ENCODE measurements at places on chromosomes 3 and 15.

GRCh38 chr3:188152660-188153436 lies 1.1 kb upstream of the LPP start:
- DNase-seq: no peak

DNA sequence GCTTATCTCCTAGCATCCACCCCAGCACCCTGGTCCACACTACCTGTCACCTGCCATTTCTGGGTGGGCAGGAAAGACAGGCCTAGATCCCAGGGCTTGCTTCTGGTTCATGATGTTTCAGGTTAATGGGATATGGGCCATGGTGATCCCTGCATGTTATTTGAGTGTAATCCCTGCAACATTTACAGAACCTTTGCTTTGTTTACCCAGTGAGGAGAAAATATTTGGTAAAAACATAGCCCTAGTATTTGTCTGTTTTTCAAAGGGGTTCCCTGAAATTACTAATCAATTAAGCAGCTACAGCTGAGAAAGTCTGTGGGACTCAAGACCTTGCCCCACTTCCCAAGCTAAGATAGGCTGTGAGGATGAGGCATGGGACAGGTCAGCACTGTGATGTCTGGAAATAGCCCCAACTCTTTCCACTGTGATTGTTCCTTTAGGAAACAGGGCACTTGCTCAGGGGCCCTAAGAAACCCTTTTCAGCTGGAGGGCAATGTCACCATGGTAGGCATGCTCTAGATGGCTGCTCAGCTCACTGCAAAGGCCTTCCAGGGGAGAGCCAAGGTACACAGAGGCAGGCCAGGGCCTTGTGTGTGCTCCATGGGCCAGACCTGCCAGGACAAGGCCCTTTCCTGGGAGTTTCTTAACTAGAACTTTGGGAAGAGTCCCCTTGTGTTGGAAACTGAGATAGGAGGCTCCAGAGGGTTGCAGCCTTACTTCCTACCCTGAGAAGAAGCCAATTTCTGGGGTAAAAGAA lies 11.1 kb downstream of the TRANK1 start:
- DNase-seq: no peak

DNA sequence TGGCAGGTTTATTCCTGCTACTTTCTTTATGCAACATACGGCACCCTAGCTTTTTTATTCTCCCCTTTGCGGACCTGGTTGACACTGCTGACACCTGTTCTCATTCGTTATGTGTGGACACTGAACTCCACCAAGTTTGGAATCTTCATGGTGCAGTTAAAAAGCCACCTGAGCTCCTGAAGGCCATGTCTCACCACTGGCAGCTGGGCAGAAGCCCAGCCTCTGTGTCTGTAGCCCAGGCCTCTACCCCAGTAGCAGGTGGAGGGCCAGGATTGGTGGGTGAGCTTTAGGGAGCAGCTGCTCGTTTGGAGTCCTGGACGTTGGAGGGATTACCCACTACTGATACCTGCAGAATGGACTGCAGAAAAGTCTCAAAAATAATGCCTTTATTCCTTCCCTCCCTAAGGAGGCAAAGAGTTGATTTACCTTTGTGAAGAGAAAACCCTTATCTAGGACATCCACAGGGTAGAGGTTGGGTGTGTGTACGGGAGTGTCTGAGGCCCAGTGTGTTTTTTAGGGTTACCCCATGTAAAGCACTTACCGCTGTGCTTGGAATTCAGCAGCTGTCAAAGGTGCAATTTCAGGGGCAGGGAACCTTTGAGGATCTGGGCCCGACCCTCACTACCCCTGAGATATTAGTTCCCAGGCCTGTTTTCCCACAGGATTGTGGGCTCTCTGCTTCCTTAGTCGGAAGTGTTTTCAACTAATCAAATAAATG lies 637 bp upstream of the CCNDBP1 start:
- DNase-seq: no peak

GRCh38 chr3:98744283-98744682 lies 18.9 kb upstream of the ST3GAL6 start:
- no peak for DNase-seq

GRCh38 chr15:59953392-59953883 lies 50.7 kb upstream of the FOXB1 start:
- no peak for DNase-seq

DNA sequence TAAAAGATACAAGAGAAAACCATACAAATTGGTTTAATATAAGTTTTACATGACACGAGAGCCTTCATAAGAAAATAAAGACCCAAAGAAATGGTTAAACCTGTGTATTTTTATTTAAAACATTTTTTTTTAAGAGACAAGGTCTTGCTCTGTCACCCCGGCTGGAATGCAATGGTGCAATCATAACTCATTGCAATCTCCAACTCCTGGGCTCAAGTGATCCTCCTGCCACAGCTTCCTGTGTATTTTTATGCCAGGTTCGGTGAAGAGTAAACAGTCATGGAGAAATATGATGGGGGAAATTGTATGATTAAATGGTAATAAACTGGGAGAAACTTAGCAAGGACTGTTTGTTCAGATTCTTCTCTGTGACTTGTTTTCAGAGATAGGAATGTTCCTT lies 441.0 kb downstream of the TUSC7 start:
- DNase-seq: no peak

GRCh38 chr3:17259685-17260084 lies 374.9 kb downstream of the PLCL2 start:
- no peak for DNase-seq

- DNase-seq: no peak
Measured at GRCh38 chr3:62372621-62373041, 719 bp downstream of the FEZF2 start.

DNA sequence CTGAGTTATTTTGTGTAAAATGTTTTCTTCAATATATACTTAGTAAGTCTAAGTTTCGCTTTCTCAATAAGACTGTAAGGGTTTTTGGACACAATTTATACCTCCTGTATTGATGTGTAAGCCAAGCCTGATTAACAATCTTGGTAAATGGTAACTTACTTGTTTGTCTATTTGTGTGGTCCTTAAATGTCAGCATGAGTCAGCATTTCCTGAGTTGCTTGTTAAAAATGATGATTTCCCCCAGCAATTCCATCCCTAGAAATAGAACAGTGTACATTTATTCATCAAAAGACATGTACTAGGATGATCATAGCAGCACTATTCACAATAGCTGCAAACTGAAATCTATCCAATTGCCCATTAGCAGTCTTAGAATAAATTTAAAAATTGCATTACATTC lies 53.4 kb upstream of the LRIG1 start:
- DNase-seq: no peak

DNA sequence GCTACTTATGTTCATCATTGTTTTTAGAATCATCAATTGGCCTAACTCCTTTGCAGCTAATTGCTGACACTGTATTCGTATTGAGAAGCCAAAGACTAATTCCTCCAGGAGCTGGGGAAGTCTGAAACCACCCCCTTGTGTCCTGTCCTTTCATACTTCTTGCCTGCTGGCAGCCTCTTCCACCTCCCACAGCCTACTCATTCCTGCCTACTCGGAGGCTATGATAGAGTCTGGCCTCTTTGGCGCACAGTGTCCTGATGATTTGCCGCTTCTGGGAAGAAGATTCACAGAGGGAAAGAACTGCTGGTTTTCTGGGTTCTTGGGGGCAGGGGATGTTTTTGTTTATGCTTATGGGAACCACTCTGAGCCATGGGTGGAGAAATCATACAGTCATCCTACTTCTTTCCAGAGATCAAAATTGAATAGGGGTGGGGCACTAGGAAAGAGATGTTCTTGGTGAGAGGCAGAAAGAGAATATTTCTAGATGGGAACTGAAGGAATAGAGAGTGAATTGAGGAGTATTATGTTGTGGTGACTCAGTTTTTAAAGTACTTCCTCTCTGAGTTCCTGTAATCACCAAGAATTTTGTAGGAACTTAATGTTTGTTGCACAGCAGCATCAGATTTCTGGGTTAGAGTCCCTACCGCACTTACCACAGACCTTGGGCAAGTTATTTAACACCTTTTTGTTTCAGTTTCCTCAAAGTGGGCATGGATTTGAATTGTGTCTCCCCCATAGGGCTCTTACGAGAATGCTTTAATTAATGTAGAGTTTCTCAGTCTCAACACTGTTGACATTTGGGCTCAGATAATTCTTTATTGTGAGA lies 22.1 kb upstream of the SCAANT1 start:
- DNase-seq: no peak

- DNase-seq: no peak
Measured at GRCh38 chr15:96042734-96043224, 287.7 kb upstream of the NR2F2 start.

DNA sequence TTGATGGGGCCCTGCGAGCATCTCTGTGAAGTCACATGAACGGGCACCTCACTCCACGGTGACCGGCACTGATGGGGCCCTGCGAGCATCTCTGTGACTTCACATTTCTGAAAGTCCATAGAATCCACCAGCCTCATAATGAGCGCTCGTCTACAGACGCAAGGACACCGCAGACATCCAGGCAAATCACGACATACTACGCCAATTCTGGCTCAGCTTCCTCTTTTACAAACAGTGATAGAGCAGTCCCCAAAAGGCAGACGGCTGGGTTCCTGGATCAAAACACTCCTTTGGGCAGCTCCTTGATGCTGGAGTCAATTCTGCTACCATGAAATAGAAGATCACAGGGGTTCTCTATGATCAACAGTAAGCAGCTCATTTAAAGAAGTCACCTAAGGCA lies 125.4 kb downstream of the XXYLT1 start:
- DNase-seq: no peak

- no peak for DNase-seq
Measured at GRCh38 chr3:188608401-188608800, 454.4 kb downstream of the LPP start.

DNA sequence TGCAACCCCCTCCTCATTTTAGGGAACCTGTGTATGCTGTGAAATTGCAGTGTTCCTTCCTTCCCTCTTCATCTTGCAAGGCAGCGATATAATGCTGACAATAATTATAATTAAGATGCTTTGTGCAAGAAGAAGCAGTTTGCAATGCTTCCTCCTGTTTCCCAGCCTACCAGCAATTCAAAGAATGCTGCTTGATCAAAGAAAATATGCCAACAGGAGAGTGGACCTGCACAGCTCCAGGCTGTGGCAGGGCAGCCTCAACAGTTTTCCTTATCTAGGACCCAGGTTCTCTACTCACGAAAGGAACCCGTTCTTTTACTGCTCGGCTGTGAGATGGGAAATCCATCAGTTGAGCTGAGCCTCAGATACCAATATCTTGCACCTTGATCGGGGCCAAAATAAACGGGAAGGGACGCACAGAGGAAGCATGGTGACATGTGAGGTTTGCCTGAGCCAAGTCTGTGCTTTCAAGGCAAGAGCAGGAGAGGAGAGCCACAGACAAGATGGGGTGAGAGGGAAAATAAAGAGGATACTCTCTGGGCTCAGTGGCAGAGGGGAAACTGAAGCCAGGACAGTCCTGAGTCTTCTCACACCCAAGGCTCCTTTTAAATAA lies 22.6 kb upstream of the LRTM1 start:
- no peak for DNase-seq

- no peak for DNase-seq
Measured at GRCh38 chr15:38460543-38460942, 6.6 kb downstream of the FAM98B start.

Measured in NCI-H524 treated with DMSO at 0.1 percent for 48 hours (cell line).